Right atrium auricular region (tissue), 2 donors: ENCODE measurements at places on chromosomes 4 and X. TPM values are rescaled to one million over a fixed set of nuclear protein-coding genes. Genes with fewer than 3 reads are reported as not detected.

Gene RENBP
- total RNA-seq, result 10.6 TPM

Gene ARHGEF9
- 57.7 TPM for total RNA-seq

Gene NEUROG2
- not detected for total RNA-seq

Gene PRDM5
- 8.1 TPM for total RNA-seq

Gene USP51
- total RNA-seq, result 1.7 TPM

Gene CSN1S1
- total RNA-seq, result not detected

Gene PDZD11
- total RNA-seq, result 30.2 TPM

Gene NKX1-1
- total RNA-seq, result not detected

Gene VCX
- total RNA-seq, result not detected

Gene SPIN4
- total RNA-seq, result 0.94 TPM

- no peaks in the 10 kb centered on the region for H3K36me3 ChIP-seq
- H3K27me3 ChIP-seq, result no peaks in the 10 kb centered on the region
- no peaks in the 10 kb centered on the region for H3K4me1 ChIP-seq
Measured at GRCh38 chrX:124401696-124402095, 55.3 kb downstream of the SH2D1A start.

DNA sequence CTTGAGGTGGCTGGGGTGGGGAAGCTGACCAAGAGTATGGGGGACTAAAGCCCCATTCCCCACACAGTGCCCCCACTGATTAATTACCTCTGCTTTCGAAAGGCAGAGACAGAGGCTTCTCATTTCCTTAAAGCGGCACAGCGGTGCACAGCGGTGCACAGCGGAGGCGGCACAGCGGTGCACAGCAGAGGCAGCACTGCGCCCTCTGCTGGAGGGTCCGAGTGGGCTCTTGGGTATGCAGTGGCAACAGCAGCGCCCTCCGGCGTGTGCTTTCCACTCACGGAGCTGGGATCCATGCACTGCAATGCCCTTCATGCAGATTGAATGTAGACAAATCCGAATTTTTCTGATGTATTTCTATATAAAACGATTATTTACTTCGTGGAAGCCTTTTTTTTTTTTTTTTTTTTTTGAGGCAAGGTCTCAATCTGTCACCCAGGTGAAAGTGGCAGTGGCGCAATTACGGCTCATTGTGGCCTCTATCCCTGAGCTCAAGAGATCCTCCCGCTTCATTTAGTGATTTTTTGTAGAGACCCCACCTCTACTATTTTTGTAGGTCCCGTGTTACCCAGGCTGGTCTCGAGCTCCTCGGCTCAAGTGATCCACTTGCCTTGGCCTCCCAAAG, 19.7 kb upstream of the PRPS2 start:
- no peak overlapping the region for H3K4me3 ChIP-seq
- H3K27ac ChIP-seq, result no peak overlapping the region
- no peaks in the 10 kb centered on the region for H3K4me1 ChIP-seq
- no peak for DNase-seq
- H3K36me3 ChIP-seq, result no peaks in the 10 kb centered on the region
- no peaks in the 10 kb centered on the region for H3K27me3 ChIP-seq

- H3K27ac ChIP-seq, result no peak overlapping the region
- H3K27me3 ChIP-seq, result no peaks in the 10 kb centered on the region
- no peaks in the 10 kb centered on the region for H3K4me1 ChIP-seq
- no peak overlapping the region for H3K4me3 ChIP-seq
- H3K36me3 ChIP-seq, result no peaks in the 10 kb centered on the region
Measured at GRCh38 chr4:82128355-82128754, 245.4 kb downstream of the HNRNPD start.

- H3K27me3 ChIP-seq, result no peaks in the 10 kb centered on the region
- peaks cover 37% of the 10 kb centered on the region for H3K36me3 ChIP-seq
- no peak overlapping the region for H3K4me3 ChIP-seq
- H3K27ac ChIP-seq, result no peak overlapping the region
- no peaks in the 10 kb centered on the region for H3K4me1 ChIP-seq
Measured at GRCh38 chrX:130136496-130136895, 26.2 kb upstream of the ELF4 start.

DNA sequence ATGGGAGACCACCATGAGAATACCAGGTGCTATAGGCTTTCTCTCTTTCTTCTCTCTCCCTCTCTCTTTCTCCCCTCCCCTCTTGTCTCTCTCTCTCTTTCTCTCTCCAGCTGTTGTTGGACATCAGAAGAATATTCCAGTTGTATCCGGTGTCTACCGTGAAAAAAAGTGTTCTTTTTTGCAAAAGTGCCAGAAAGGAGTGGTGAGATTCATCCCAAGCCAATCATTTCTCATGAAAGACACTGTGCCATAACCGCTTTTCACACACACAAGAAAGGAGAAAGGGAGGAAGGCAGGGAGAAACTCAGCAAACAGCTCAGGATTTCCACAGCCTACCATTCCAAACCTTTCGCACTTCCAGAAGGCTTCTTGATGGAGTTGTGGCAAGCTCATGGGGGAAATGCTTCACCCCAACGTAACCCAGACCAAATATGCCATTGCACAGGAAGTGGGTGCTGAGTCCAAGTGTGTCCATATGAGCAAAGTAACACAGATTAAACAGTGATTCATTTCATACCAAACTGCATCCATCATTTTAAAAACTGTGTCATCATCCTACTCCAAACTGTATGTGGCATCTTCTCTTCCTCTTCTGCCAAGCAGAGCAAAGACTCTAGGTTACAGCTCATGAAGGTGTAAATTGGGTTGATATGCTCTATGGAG, 224.0 kb downstream of the APBB2 start:
- H3K4me1 ChIP-seq, result peaks cover 19% of the 10 kb centered on the region
- H3K36me3 ChIP-seq, result no peaks in the 10 kb centered on the region
- no peak overlapping the region for H3K27ac ChIP-seq
- no peak for DNase-seq

- H3K27ac ChIP-seq, result no peak overlapping the region
- H3K4me3 ChIP-seq, result no peak overlapping the region
- peaks cover 20% of the 10 kb centered on the region for H3K4me1 ChIP-seq
- DNase-seq, result no peak
- no peaks in the 10 kb centered on the region for H3K27me3 ChIP-seq
- H3K36me3 ChIP-seq, result no peaks in the 10 kb centered on the region
Measured at GRCh38 chr4:85873566-85873965, 398.6 kb downstream of the ARHGAP24 start.

DNA sequence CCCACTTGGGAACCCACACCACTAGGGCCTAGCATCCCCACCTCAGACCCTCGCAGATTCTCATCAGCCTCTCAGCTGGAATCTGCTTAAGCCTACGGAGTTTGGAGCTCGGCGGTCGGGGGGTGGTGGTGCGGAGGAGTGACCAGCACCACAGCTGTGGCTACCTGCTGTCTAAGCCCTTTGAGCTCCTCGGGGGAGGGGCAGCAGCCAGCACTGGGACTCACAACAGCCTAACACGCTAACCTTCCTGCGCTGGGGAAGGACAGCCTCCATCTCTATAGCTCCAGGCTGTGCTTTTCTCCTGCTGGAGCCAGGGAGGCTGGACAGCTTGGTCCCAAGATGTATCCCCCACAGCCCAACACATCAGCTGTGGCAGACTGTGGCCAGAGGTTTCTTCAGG, 281.5 kb downstream of the USP46 start:
- H3K27ac ChIP-seq, result no peak overlapping the region
- H3K36me3 ChIP-seq, result no peaks in the 10 kb centered on the region
- no peak for DNase-seq

- no peaks in the 10 kb centered on the region for H3K36me3 ChIP-seq
- DNase-seq, result no peak
- no peaks in the 10 kb centered on the region for H3K27me3 ChIP-seq
- no peak overlapping the region for H3K27ac ChIP-seq
- no peaks in the 10 kb centered on the region for H3K4me1 ChIP-seq
Measured at GRCh38 chrX:36609616-36610585, 398.3 kb upstream of the FAM47C start.

DNA sequence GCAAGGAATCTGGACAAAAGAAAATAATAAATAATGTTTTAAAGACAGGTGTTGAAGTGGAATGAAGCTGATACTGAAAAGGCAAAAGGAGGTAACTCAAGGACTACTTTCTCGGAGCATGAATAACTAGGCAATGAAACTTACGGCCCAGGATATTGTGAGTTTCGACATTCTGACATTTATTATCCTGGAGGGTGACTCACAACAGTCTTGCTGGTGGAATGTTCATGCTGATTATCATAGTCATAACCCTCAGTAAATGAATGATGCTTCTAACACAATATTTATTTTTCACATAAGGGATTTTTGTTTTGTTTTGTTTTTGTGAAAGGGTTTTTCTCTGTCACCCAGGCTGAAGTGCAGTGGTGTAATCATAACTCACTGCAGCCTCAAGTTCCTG, 147.0 kb upstream of the HPGD start:
- no peak overlapping the region for H3K27ac ChIP-seq
- H3K4me3 ChIP-seq, result no peak overlapping the region
- no peaks in the 10 kb centered on the region for H3K27me3 ChIP-seq
- H3K4me1 ChIP-seq, result no peaks in the 10 kb centered on the region
- no peak for DNase-seq

DNA sequence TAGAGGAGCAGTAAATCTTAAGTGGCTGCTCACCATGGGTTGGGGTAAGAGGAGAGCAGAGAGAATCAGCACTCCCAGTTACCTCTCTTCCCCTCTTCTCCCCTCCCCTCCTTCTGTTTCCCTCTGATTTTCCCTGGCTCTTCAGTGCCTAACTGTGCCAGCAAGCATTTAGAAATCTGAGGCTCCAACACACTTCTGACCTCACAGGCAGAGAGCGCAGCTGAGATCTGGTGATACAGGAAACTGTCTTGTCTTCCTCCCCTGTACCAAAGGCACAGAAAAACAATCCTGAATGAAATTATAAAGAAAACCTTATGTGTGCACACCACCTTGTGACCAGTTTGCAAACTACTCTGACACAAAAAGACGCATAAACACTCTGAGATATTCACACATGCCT, 82.4 kb upstream of the SMIM10 start:
- no peak overlapping the region for H3K27ac ChIP-seq
- no peak overlapping the region for H3K4me3 ChIP-seq
- no peak for DNase-seq
- H3K4me1 ChIP-seq, result no peaks in the 10 kb centered on the region

GRCh38 chrX:105550043-105550663, 272.2 kb upstream of the NRK start:
- H3K4me1 ChIP-seq, result no peaks in the 10 kb centered on the region
- no peaks in the 10 kb centered on the region for H3K36me3 ChIP-seq
- H3K27me3 ChIP-seq, result no peaks in the 10 kb centered on the region
- H3K27ac ChIP-seq, result no peak overlapping the region
- no peak for DNase-seq
- H3K4me3 ChIP-seq, result no peak overlapping the region

DNA sequence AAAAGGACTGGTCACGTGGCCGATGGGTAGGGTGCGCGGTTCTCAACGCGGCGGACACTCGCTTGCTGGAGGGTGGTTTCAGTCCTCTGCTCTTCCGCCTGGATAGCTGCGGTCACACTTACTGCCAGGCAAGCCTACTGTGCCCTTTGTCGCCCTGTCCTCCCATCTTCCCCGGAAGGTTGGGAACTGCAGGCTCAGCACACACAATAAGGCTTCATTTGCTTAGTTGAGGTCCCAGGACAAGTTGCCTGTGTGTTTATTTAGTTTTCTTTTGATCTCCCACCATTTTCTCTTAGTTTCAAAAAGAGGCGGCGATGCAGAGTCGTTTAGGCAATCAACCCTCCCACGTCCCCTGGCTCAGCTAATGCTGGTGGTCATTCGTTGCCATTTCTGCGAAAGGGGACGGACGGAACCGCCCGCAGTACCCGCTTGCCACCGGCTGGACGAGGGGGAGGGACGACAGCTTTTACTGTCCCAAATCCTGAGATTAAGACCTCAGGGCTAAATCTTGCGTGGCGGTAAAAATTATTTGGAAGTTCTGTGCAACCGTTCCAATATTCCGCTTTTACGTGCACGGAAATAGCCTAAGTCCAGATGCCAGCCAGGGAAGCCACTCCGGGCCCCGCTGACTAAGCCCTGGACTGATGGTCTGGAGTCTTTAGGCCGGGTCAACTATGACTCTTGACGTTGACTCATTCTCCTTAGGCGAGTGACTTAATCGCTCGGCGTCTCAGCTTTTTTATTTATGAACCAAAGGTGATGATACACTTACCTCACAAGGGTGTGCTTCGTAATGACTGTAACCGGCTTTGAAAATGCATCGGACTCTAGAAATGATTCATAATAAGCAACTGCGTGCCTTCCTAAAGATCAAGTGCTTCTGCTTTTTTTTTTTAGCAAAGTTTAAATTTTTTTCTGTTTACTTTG, 671 bp upstream of the EIF4E start:
- no peaks in the 10 kb centered on the region for H3K36me3 ChIP-seq
- peak overlapping the region; percentile 96 for H3K4me3 ChIP-seq
- no peaks in the 10 kb centered on the region for H3K27me3 ChIP-seq
- peak overlapping the region; percentile 97 for H3K27ac ChIP-seq
- peaks cover 31% of the 10 kb centered on the region for H3K4me1 ChIP-seq
- DNase-seq, result peak; percentile 90

GRCh38 chr4:10020871-10021652, at the start of gene SLC2A9:
TSS of gene SLC2A9 (minus strand) at chr4:10021497. CDS start at chr4:10021429, 68 bp downstream.
- peak; percentile 75 for DNase-seq
- no peaks in the 10 kb centered on the region for H3K4me1 ChIP-seq
- no peaks in the 10 kb centered on the region for H3K36me3 ChIP-seq
- no peak within 1 kb of the TSS for H3K4me3 ChIP-seq
- H3K27ac ChIP-seq, result peak within 1 kb of the TSS; percentile 87

DNA sequence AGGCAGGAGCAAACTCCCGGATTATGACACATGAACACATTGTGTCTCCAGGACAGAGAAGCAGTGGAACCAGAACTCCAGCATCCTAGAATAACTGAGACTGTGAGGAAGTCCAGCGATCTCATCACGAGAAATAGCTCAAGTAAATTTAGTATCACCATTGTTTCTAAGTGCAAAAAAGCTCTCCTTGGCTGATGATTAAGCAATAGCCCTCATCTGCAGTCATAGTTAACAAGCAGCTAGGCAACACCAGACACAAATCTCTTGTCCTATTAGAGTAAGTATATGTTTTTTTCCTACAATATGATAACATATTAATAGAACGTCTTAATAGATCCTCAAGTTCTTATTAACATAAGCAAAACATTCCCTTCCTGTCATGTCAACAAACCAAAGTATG, 2.4 kb upstream of the CFAP299 start:
- H3K27ac ChIP-seq, result no peak overlapping the region
- H3K4me1 ChIP-seq, result no peaks in the 10 kb centered on the region
- H3K4me3 ChIP-seq, result no peak overlapping the region
- no peak for DNase-seq

DNA sequence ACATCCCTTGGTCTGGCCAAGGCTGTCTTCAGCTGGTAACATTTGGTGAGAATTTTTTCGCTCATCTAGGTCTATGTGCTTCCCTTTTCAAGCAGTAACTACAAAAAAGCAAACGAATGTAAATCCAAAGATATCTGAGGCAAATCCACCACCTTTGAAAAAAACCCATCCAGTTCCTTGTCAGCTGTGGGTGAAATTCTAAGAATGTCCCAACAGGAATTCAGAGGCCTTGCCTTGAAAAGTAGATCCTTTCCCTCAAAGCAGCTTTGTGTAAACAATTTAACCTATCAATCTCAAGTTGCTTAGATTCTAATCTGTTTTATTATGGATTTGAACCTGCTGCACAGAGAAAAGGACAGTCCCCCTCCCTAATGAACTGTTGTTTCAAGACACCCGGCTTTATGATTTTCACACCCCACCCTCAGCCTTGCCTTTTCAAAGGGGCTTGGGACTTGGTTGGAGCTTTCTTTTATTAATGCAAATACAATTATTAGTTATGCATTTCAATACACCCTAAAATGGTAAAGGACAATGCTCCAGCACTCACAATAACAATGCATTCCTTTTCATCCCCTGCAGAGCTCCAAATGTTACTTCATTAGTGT, 166.6 kb downstream of the LDB2 start:
- H3K27ac ChIP-seq, result no peak overlapping the region
- H3K36me3 ChIP-seq, result no peaks in the 10 kb centered on the region
- H3K4me1 ChIP-seq, result no peaks in the 10 kb centered on the region
- no peaks in the 10 kb centered on the region for H3K27me3 ChIP-seq

GRCh38 chr4:183303301-183303700, 16.8 kb downstream of the CLDN22 start:
- no peak for DNase-seq
- no peaks in the 10 kb centered on the region for H3K27me3 ChIP-seq
- no peak overlapping the region for H3K4me3 ChIP-seq
- H3K36me3 ChIP-seq, result peaks cover 4% of the 10 kb centered on the region
- no peak overlapping the region for H3K27ac ChIP-seq
